Stimulated activated CD8-positive, alpha-beta memory T cell treated with anti-CD3 and anti-CD28 coated beads, Interleukin-4, amount 100 ng/mL, for 4 hours (primary cell): ENCODE measurements at places on chromosomes 4 and X.

GRCh38 chr4:17447675-17448298 lies 64.1 kb downstream of the QDPR start:
- peak; percentile 20 for DNase-seq

DNA sequence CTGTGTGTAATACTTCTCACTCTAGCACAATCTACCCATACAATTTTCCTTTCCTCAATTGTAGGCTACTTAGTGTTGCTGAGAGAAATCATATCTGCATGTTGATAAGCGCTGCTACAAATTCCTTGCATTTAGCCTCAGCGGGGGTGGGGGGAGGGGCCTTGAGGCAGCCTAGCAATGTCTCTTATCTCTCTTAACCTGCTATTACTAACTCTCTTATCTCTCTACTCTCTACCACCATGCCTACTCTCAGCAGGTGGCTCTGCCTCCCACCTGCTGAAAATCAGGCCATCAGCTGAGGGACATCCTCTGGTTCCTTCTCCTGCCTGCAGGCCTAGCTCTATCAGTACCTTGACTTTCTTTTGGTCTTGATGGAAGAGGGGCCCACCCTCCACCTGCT lies 98.9 kb downstream of the GPR82 start:
- no peak for DNase-seq

- DNase-seq, result no peak
Observed at GRCh38 chr4:43163101-43163792, 270.7 kb downstream of the GRXCR1 start.

- no peak for DNase-seq
Observed at GRCh38 chr4:38902695-38903094, 35.1 kb downstream of the FAM114A1 start.

DNA sequence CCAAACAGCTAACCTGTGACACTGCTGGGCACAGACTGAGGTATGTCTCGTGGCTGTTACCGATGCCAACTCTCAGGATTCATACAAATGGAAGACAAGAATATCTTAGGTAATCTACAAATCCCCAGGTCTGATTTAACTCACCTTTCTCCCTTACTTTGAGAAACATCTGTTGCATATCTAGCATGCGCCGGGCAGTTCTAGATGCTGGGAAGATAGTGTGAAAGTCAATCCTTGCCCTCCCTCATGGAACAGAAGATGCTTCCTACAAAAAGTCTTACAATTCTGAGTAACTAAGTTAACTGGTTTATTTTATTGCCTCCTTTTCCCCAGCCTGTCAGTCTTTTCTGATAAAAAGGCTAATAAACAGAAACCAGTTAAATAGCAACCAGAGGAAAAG lies 212.2 kb upstream of the FAT1 start:
- DNase-seq, result no peak

DNA sequence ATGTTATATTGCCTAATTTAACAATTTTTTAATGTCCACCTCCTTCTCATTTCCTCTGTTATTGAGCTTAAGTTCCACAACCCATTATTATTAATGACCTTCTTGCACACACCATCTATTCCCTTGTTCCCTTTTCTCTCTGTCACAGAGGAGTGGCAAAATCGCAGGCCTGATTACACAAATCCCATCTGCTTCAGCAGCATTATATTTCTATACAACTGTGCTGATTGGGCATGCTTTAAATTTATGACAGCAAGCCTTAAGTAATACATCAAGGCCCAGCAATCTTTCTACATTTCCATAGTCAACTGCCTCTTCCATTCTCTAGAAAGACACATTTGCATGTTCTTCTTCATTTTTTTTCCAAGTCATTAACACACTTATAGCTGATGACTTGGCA lies 423.8 kb downstream of the PRDM5 start:
- no peak for DNase-seq

DNA sequence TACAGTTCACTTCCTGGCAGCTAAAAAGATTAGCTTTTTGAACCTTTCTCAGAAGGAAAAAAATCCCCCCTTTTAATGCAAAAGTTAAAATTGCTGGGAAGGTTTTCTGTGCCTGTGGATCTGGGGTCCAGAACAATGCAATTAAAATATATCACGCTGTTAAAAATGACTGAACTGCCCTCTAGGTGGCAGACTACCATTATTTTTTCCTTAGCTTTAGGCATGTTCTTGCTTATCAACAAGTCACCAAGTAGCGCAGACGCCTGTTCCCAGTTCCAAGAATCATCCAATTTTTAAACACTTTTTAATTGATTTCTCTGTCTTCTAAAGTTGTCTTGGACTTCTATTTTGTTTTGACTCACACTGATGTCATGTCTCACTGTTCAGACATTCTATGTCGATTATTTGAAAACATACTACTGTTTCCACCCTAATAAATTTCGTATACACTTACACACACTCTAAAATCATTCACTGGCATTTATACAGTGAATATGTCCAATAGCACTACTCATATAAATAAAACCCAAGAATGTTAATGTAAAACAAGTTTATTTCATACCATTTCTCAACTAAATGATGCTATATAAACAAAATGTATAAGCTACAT lies 661.6 kb downstream of the RAPGEF2 start:
- DNase-seq, result no peak

DNA sequence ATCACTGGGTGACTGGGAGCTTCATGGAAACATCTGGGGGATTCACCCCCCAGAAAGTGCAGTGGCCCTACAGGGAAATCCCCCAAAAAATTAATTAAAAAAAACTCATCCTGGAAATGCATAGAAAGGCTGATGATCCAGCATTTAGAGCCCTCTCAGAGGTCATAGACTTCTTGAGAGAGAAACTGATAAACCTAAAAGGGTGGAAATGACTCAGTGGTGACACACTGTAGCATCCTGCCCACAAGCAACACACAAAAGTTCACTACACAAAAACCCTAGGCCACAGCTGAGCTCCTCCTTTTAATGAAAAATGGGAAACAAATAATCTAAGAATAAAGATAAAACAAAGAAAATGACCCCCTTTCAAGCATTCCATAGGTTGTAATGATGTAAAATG lies 911.5 kb downstream of the GLUD2 start:
- DNase-seq, result no peak

DNA sequence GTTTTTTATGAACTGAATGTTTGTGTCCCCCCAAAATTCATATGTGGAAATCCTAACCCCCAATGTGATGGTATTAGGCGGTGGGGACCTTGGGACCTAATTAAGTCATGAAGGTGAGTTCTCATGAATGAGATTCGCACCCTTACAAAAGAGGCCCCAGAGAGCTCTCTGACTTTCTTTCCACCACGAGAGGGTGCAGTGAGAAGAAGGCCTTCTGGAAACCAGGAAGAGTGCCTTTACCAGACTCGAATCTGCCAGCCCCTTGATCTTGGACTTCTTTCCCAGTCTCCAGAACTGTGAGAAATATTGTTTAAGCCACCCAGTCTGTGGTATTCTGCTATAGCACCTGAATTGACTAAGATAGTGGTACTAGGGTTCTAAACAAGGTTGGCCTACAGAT lies 40.8 kb downstream of the STK26 start:
- no peak for DNase-seq

DNA sequence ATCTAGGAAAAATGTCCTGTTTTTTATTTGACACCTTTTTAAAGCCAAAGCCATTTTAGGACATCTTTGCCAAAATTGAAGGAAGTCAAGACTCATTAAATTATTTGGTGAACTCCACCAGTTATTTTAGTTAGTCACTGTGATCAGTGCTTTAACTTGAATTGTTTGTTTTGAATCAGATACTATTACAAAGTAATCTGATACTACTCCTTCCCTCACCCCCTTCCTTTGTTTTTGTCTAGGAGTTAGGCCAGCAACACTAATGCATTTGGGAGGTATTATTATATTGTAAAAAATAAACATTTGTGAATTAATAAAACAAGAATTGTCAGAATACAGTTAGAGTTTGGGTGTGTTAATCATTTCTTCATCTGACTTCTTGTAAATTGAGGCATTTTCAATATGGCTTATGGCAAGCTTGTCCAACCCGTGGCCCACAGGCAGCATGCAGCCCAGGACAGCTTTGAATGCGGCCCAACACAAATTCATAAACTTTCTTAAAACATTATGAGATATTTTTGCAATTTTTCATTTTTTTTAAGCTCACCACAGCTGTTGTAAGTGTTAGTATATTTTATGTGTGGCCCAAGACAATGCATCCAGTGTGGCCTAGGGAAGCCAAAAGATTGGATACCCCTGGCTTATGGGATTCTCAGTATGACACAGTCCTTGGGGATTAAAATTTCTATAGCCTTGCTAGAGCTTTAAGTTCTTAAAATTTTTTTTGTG lies 182.2 kb downstream of the BMPR1B start:
- no peak for DNase-seq

- DNase-seq, result no peak
Observed at GRCh38 chrX:11039926-11040325, 71.2 kb upstream of the HCCS start.

GRCh38 chrX:123230798-123231197 lies 46.7 kb downstream of the GRIA3 start:
- DNase-seq, result no peak

DNA sequence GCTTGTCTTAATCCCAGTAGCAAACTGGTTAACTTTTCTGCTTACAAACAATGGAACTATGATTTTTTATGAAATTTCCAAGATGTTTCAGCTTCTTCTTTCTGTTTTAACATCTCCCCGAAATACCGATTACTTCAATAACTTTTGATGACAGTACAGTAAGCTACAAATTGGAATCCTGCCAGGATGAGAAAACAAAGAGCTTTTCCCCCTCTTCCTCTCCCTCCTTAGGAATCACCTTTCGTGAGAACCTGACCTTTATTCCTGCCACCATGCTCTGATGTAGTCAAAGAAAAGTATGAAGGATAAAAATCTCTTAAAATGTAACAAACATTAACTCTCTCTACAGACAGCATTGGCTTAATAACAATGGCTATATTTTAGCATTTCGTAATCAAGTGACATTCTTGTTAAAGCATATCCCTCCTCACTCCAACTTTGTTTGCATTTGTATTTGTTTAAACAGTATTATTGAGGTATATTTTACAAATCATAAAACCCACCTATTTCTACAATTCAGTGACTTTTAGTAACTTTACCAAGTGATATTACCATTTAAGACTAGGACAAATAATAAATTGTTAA lies 148.7 kb upstream of the NAP1L5 start:
- no peak for DNase-seq

DNA sequence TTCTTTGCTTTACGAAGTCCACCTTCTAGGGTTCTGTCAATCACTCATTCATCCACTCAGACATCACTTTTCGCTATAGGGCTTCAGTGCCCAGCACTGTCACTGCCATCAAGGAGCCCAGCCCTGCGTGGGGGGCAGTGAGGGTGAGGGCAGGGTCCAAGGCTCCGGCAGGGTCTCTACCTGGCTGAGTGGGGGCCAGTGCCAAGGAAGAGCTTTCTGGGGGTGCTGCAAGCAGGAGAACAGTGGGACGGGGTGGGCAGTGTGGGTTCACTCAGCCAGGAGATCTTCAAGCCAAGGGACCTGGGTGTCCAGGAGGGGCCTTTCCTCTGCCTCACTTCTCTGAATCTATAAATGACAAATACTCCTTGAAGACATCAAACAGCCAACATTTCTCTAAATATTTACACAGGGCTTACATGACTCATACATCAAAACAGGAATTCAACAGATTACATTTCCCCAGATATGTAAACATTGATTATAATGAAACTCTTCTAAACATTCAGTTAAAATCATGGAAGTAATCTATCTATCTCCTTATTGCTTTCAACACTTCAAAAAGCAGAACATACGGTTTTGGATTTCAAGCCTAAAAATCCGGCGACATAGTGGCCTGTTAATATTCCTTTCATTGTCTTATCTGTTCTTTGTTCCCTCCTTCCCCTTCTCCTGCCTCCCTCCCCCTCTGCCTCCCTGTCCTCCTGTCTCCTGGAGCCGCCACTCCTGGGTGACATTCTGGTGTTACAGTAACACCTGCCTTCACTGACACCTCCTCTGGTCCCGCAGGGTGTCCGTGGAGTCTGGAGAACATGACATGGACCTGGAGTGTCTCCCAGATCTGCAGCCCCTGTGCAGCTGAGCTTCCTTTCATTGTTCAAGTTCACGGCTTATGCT lies 94.4 kb upstream of the ADRA2C start:
- no peak for DNase-seq

DNA sequence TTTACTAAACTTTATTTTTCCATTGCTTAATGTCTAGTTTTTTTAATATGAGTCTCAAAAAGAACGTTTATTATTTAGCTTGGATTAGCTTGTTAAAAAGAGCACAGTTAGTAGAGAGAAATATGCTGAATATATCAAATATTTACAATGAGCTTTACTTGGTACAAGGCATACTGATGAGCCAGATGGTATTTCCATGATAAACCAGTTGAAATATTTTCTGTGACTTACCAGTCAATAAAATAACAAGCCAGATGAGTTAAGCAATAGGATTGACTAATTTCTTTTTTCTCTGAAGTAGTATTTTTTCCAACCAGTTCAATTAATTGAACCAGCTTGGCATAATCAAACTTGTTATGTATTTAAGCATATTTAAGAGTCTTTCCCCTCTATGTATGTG lies 134.1 kb downstream of the KLHL34 start:
- DNase-seq, result no peak

GRCh38 chr4:5036239-5036638 lies 15.0 kb upstream of the STK32B start:
- no peak for DNase-seq

- DNase-seq, result no peak
Observed at GRCh38 chrX:150767475-150768131, 74.4 kb downstream of the MTMR1 start.

DNA sequence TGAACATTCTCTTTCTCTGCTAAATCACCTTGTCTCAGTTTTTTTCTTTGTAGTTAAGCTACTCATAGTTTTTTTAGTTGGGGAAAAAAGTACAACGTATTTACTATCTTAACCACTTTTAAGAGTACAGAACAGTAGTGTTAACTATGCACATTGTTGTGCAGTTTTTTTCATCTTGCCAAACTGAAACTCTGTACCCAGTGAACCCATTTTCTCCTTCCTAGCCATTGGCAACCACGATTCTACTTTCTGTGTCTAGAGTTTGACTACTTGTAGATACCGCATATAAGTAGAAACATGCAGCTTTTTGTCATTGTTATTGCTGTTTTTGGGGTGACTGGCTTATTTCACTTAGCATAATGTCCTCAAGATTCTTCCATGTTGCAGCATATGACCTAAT lies 10.0 kb downstream of the N4BP2 start:
- DNase-seq, result no peak
